ENCODE measurements at places on chromosomes 11 and 22. TPM values are rescaled to one million over a fixed set of nuclear protein-coding genes. Genes with fewer than 3 reads are reported as not detected.

The PKDREJ gene
- total RNA-seq, result 0.15 TPM

The CABP7 gene
- total RNA-seq, result not detected

The SLC22A25 gene
- not detected for total RNA-seq

GRCh38 chr11:64674774-64675173, 48.2 kb downstream of the NRXN2 start:
- H3K27me3 ChIP-seq, result no peaks in the 10 kb centered on the region
- peak overlapping the region; percentile 45 for H3K27ac ChIP-seq
- H3K4me1 ChIP-seq, result no peaks in the 10 kb centered on the region

- DNase-seq, result no peak
- no peak overlapping the region for H3K27ac ChIP-seq
- no peaks in the 10 kb centered on the region for H3K27me3 ChIP-seq
Observed at GRCh38 chr22:31367426-31367825, 21.3 kb upstream of the PATZ1 start.

DNA sequence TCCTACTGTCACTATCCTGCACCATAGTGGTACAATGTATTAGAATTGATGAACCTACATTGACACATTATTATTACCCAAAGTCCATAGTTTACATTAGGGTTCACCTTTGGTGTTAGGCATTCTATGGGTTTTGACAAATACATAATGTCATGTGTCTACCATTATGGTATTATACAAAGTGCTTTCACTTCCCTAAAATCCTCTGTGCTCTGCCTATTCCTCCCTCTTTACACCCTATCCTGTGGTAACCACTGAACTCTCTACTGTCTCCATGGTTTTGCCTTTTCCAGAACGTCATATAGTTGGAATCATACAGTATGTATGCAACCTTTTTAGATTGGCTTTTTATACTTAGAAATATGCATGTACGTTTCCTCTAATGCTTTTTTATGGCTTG, 51.5 kb downstream of the CCDC15 start:
- DNase-seq, result no peak
- H3K27me3 ChIP-seq, result no peaks in the 10 kb centered on the region
- no peaks in the 10 kb centered on the region for H3K36me3 ChIP-seq
- H3K27ac ChIP-seq, result no peak overlapping the region

All from aorta (tissue), 5 donors.